Stimulated activated CD8-positive, alpha-beta memory T cell treated with anti-CD3 and anti-CD28 coated beads, Interleukin-15, amount 100 ng/mL, for 24 hours (primary cell): ENCODE measurements at places on chromosomes 5 and 9.

- DNase-seq, result no peak
Measured at GRCh38 chr5:90691533-90691932, 132.9 kb downstream of the ADGRV1 start.

DNA sequence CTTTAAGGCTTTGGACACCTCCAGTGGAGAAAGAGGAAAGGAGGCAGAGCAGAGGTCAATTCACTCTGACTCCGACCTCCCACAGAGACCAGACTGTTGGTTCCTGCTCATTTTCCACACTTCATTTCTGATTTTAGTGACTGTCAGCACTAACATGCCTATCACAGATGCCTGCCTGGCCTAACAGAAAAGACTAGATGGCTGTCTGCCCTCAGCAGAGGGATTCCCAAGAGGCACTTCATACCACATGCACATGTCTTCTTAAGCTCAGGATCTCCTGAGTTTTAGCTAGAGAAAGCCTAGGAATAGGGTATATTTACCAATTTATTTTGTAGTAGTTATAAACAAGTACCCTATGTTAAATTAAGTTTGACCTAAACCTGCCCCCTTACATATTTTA lies 336.0 kb downstream of the ENC1 start:
- DNase-seq, result no peak

DNA sequence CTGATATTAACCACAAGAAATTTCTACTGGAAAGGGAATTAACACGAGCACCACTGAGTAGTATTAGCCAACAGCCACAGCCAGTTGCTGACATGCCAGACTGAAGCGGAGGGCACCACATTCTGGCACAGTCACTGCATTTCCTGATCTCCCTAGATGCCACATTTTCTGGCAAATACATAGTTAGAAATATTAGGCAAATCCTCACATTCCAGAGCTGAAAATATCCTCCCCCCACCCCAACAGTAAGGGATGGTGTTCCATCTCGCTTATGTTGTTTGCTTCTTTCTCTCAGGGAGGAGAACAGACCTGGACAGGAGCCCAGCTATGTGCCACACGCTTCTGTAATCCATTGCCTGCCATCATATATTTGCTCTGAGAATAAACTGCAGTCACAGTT lies 32.8 kb upstream of the MCTP1 start:
- DNase-seq, result no peak

DNA sequence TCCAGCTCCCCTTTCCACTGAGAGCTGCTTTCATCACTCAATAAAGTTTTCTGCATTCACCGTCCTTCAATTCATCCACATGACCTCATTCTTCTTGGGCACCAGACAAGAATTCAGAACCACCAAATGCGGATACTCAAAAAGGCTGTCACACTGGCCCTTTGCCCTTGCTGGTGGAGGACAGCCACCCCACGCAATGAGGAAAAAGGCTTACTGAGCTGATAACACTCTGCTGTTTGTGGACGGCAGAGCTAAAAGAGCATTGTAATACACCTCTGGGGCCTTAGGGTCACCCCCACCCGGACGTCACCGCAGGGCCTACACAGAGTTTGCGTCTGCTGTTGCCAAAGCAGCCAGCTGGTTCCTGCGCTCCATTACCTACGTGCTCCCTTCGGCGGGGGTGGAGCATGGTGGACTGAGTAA lies 51.2 kb upstream of the ZNF608 start:
- no peak for DNase-seq

- no peak for DNase-seq
Measured at GRCh38 chr5:178469975-178470759, 120.0 kb downstream of the COL23A1 start.

- no peak for DNase-seq
Measured at GRCh38 chr5:95884511-95884910, 62.0 kb upstream of the GLRX start.

DNA sequence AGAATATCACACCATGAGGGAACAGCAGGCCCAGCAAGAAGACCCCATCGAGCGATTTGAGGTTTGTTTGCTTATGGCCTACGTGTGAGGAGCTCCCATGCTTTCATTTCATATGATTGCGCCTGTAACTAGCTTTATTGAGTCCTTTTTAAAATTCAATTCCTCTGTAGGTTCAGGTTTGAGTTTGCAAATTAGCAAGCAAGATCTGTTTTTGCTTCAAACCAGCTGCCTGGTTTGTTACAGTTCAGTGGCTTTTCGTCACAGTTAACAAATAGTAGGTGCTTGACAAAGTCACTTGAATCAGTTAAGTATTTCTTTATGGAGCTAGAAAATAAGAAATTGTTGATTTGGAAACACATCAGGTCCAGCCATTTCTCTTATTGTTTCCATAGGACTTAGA lies 56.3 kb downstream of the GPR21 start:
- no peak for DNase-seq
